ENCODE measurements at places on chromosomes 7 and 10. TPM values are rescaled to one million over a fixed set of nuclear protein-coding genes. Genes with fewer than 3 reads are reported as not detected.
A peak's percentile ranks its signal among the peaks of the same experiment; 100 is the strongest.

The TBC1D12 gene
- total RNA-seq, result 17.9 TPM

- DNase-seq, result no peak
Observed at GRCh38 chr10:23693925-23694324, 255.1 kb downstream of the OTUD1 start.

DNA sequence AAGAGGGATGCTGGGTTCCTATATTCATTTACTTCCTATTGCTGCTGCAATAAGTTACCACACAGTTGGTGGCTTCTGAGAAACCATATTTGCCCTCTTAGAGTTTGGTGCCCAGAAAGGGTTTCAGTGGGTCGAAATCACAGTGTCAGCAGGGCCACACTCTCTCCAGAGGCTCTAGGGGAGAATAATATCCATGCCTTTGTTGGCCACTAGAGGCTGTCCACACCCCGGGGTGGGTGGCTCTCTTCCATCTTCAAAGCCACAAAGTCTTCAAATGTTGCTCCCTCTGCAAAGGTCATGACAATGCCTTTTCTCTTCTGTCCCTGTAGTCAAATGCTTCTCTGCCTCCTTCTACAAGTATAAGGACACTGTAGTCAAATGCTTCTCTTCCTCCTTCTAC is 989.4 kb downstream of the CCSER2 start:
- no peak for DNase-seq

DNA sequence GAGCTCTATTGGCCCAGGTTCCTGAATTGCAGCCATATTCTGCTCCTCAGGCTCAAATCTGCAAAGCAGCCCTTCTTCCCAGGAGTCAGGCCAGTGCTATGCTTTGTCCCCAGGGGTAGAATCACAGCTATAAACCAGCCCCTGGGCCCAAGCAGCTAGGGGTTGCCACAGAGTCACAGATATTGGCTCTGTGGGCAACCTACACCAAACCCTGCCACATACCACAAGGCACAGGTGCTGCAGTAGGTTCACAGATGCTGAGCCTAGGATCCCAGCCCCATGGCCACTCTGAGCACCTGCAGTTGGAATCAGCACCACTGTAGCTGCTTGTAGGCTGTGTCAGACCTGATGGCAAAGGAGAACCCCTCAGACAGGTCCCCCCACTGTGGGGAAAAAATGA is 43.1 kb upstream of the CAMK2B start:
- DNase-seq, result no peak

- peak; percentile 80 for DNase-seq
Observed at GRCh38 chr10:69965919-69966662, 86.6 kb upstream of the MACROH2A2 start.

- DNase-seq, result no peak
Observed at GRCh38 chr7:22499044-22499443, 944 bp downstream of the STEAP1B start.

GRCh38 chr10:133356549-133357284 is 1.1 kb downstream of the FUOM start:
- no peak for DNase-seq

GRCh38 chr10:17622061-17622460 is 4.9 kb upstream of the HACD1 start:
- DNase-seq, result no peak

DNA sequence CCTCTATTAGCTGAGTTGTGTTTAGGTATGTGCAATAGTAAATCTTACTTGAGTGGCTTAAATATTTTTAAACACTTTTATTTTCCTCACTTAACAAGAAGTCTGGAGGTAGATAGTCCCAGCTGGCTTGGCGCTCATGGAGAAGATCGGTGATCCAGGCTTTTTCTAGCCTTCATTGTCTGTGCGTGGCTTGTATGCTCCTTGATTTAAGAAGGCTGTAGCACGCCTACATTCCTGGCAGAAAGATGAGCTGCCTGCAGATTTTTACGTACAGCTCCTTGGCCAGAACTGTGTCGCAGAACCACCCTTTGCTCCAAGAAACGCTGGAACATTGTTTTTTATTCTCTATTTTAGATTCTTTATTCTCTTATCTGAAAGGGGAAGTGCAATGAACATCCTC is 284.1 kb downstream of the KIF20B start:
- no peak for DNase-seq

- DNase-seq, result no peak
Observed at GRCh38 chr10:1474376-1475097, 262.8 kb downstream of the ADARB2 start.

DNA sequence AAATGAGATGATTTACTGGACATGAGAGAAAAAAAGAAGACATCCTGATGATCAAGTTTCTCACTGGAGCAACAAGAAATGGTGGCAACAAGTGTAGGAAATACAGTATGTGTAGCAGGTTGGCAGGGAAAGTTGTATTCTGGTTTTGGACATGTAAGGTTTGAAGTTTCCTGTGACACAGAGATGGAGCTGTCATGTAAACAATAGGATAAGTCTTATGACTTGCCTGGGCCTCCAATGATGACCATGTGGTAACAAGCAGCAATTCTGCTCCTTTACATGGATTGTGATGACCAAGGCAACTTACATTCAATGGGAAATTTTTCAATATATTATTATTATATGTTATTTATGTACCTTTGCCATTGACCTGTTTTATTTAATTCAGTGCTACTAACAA is 125.4 kb downstream of the KMT2E start:
- no peak for DNase-seq

DNA sequence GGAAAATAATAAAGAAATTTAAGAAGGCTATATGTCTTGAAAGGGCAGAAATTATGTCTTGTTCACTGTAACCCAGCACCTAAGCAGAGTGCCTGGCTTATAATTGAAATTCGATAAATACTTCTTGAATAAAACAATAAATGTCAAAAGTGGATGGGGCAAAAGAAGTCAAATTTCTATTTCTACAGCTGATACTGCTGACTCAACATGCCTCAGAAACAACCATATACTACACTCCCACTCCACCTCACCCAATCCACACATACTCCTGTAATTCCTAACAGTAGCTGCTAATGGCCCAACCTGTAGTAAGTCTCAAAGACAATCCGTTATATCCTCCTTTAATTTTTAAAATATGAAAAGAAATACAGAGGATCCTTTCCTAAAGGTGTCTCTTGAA is 48.1 kb upstream of the LRRN3 start:
- no peak for DNase-seq

DNA sequence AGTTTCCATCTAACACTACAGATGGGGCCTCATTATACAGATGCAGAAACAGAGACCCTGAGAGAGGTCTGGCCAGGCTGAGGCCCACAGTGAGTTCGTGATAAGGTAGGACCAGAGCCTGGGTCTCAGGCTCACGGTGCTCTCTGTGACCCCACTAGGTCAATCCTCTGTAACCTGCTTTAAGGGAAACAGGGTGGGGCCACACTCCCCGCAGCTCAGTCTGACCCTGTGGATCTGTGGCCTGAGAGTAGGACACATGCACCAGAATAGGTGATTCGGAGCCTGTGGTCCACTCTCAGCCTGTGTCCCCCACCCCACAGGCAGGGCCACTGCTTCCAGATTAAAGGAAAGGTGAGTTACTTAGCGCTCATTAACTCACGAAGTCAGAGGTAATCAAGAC is 137.8 kb upstream of the FAM20C start:
- no peak for DNase-seq

DNA sequence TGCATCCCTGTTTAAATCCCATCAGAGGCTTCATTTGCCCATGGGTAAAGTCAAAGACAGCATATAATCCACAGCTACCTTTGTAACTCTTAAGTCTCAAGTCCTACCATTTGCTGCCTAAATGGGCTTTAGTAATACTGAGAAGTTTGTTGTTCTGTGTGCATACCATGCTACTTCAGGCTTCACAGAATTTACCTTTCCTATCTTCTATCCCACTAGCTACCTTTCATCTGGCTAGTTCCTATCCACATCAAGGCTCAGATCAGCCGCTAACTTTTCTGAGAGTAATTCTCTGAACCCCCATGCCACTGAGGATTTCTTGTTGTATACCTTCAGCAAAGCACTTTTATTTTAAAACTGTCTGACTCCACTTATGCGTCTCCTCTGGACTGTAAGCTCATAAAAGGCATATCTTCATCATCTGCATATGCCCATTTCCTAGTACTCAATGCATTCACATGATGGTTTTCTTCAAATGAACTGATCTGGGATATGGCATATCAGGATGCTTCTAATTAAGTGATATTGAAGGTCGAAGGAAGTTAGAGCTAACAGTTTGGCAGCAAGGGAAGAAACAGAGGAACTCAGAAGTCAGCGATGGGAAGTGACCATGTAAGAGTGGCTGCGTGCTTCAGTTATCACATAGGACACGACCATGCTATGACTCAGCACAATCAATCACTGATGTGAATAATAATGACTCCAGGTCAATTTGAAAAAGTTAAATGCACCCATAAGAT is 283.9 kb upstream of the DKK1 start:
- no peak for DNase-seq
